GM20000 (cell line): ENCODE measurements at places on chromosomes 3 and 15.

GRCh38 chr3:37905346-37905745 is 43.7 kb downstream of the CTDSPL start:
- DNase-seq = no peak

- peak; percentile 5 for DNase-seq
Observed at GRCh38 chr3:76107935-76108570, 322.7 kb upstream of the ZNF717 start.

GRCh38 chr3:15223685-15224572 is 17.9 kb downstream of the CAPN7 start:
- DNase-seq = no peak

GRCh38 chr3:124999317-124999716 is 56.5 kb downstream of the HEG1 start:
- no peak for DNase-seq

DNA sequence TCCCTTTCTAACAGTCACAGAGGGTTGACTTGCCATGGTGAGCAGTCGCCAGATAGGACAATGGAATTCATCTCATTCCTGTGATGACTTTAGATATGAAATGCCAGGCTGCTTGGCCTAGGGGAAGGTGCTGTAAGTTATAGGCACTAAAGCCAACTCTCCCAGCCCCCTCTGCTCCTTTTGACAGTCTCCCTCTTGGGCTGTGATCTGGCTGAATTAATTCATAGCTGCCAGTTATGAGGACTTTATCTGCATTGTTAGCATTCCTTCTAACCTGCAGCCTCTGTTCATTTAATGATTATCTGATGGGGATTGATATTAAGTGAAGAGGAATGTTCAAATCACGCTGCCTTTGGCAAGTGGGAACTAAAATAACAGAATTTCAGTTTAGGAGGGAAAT is 427.1 kb upstream of the RASGRP1 start:
- DNase-seq = no peak

DNA sequence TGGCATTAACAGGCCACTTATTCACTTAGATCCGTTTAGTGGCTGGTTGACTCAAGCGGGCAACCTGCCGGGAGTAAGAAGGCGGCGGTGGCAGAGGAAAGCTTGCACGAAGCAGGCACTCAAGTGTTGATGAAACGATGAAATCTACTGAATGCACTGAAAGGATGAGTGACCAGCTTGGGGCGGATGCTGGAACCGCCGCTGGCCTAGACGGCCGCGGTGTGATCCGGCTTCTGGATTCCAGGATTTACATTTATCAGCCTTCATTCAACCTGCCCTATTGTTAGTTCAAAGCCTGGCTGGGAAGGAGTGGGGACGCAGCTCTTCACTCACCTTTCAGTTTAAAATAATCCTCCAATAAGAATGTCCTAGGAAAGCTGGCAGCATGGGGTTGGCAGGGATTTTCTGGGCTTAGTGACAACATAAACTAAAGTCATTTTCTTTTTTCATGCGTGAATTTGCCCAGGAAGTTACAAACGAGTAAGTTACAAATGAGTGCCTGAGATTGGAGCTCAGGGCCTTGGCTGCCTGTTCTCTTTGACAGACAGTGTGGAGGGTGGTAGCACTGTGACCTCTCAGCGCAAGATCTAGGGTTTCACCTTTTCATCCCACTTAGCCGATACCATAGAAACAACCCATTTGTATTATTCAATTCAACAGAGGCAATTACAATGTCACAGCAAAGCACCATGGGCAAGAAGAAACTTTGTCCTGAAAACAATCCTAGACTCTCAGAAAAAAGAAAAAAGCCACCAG is 1.1 kb upstream of the PLCH1 start:
- no peak for DNase-seq

DNA sequence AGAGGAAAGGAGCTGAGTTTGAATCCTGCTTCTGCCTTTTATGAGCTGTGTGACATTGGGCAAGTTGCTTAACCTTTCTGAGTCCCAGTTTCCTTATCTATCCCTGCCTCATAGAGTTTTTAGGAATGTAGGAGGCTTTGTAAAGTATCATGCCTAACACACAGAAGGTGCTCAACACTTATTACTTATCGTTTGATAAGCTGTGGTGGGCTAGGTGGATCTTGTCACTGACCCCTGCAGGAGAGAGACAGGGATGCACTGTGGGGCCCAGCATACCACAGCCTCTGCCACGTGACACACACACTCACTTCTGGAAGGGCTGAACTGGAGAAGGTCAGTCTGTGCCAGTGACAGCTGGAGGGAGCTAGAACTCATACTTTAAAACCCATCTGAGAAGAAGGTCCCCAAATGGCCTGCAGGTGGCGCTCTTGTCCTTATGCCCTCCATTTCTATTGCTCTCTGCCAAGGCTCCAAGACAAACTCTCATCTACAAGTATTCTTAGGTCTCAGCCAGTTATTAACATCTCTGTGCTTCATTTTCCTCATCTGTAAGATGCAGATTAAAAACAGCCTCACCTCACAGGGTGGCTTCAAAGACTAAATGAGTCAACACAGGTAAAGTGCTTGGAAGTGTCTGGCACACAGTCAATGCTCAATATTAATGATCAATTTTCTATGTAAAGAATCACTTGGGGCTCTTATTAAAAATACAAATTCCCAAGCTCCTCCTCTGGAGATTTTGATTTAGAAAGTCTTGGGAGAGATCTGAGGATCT is 57.5 kb upstream of the HACD2 start:
- DNase-seq = peak; percentile 76

GRCh38 chr3:123618768-123619484 is 34.1 kb upstream of the HACD2 start:
- DNase-seq = no peak

DNA sequence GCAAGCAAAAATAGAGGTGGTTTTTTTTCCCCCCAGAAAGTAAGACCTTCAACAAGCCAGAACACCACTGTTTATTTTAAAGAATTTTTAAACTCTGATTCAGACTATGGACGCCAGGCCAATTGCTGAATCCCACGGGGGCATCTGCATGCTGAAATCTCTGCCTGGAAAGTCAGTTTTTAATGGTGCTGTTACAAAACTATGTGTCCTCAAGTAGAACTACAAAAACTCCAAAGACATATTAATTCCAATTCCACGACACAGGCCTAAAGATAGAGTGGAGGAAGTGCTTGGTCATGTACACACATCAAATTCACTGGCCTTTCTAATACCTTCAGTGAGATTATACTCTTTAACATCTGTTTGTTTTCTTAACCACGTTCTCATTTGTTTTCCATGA is 490.5 kb upstream of the NR2F2 start:
- no peak for DNase-seq

- DNase-seq = no peak
Observed at GRCh38 chr3:105398437-105398836, 31.7 kb downstream of the ALCAM start.

DNA sequence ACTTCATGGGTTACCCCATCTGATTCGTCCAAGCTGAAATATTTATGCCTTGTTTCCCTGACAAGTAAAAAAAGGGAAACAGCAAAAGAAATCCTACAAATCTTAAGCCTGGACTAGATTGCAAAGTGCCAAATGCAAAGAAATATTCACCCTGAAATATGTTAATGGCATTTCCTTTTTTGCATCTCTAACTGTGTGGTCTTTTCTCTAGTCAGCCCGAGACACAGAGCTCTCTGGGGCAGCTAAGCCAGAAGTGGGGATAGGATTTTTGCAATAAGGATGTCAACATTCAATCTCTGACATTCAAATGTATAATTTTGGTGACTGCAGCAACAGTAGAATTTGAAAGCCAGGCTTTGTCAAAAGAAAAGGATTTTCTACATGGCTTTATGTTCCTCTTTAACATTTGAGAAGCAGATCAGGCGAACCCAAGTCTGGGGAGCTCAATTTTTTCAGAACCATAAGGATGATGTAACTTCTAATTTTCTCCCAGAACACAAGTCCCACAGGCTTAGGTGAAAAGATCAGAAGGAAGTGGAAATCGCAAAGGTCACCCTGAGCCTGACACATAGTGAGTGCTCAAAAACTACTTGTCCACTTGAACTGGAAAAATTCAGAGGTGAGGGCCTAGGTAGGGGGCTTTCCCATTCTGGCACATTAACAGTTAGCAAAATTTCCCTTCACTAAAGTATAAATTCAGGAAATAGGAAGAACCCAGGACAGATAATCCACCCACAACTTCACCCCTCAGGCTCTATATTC is 28.2 kb upstream of the KCNMB3 start:
- DNase-seq = no peak

DNA sequence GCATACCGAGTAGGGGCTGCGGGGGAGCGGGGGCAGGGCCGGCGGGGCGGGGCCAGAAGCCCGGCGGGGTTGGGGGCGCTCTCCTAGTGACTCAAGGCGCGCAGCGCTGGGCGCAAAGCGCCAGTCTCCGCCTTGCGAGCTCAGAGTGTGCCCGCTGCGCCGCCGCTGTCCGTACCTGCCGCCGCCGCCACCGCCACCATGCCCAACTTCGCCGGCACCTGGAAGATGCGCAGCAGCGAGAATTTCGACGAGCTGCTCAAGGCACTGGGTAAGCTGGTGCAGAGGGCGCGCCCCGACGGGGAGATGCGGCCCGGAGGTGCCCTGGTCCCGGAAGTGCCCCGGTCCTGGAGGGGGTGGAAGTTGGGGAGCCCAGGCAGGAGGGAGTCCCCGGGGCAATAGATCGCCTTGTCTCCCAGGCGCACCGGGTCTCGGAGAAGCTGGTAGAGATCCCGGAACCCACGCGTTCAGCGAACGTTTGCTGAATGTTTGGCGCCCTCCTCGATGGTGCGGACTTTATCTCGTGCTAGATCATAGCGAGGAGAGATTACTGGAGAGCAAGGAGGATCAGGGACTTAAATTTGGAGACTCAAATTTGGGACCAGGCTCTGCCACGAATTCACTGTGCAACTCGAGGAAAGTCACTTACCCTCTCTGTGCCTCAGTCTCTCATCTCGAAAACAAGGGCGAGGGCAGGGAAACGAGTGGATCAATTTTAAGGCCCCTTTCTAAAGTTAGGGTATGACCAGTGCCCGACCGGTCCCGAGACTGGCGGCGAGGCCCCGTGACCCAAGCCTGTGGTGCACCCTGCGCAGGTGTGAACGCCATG is at the start of gene CRABP1:
CRABP1 (plus strand) TSS at position 123 of the 826 bp plus-strand sequence; CDS start at position 199, 76 bp downstream.
- DNase-seq = no peak

GRCh38 chr3:109784852-109785631 is 447.7 kb upstream of the DPPA4 start:
- DNase-seq = no peak

- no peak for DNase-seq
Observed at GRCh38 chr15:58241872-58242271, 103.7 kb downstream of the AQP9 start.

GRCh38 chr3:53159156-53160060 is 1.6 kb upstream of the PRKCD start:
- DNase-seq = no peak

DNA sequence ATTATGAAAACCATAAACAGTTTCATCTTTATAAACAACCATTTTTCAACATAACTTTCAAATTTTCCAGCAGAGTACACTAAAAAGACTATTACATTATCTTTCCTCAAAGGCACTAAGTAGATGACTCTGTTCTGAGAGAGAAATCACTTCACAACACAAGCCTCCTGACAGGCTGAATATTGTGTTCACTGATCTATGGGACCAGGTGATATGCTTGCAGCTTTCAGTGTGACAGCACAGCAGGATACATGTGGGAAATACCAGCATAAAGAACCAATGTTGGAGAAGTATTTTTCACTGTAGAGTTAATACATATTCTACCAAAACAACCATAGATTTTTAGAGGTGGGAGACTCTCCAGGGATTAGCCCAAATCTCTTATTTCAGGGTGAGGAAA is 350.6 kb downstream of the PLCL2 start:
- DNase-seq = no peak

- no peak for DNase-seq
Observed at GRCh38 chr3:140636406-140637138, 41.3 kb upstream of the TRIM42 start.

GRCh38 chr3:129793942-129794310 is 99.6 kb downstream of the TMCC1 start:
- peak; percentile 3 for DNase-seq

GRCh38 chr3:177724020-177724638 is 526.8 kb upstream of the TBL1XR1 start:
- no peak for DNase-seq

- peak; percentile 14 for DNase-seq
Observed at GRCh38 chr3:71006810-71007785, 576.4 kb downstream of the FOXP1 start.

DNA sequence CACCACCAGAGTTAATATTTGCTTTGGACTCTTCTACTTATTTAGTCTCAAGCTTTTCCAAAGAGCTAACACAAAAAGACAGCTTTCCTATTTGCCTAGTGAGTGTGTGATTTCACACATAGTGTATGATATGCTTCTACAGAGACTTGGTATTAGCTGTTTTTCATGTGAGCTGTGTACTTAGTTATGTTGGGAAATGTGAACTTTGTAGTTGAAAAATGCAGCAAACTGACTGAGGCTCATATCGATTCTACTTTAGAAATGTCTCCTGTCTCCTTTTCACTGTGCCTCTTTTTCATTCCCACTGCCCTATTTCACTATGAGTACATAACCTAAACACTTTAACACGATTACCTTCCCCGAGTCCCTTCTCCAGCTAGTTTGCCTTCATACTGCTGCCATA is 136.5 kb downstream of the ALCAM start:
- DNase-seq = no peak

DNA sequence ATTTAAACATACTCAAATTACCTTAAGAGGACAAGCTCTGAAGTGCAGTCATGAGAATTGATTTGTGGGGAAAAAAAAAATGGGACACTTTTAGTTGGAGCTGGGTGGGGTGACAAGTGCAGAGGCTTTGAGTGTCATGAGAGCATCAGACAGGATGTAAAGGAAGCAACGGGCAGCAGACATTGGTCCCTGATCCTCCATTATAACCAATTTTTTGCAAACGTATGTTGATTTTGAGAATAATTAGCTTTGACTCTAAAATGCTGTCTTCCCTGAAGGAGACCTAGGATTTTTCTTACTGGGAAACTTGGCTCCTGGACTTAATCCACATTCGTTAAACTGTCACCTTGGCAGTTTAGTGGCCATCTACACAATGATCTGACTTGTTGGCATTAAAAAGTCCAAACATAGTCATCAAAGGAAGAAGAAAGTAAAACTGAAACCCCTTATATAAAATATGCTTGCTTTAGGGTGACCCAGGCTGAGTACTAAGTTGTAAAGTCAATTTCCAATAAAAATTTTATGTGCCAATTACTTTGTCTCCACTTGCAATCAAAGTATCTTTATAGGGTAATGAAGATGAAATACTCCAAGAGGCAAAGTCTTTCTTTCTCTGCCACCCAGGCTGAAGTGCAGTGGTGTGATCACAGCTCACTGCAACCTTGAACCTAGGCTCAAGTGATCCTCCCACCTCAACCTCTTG is 45.6 kb downstream of the BCL2L10 start:
- no peak for DNase-seq

GRCh38 chr3:141853629-141854168 is 22.7 kb upstream of the ATP1B3 start:
- DNase-seq = no peak

GRCh38 chr3:111803123-111803593 is 55.9 kb upstream of the PHLDB2 start:
- DNase-seq = no peak

DNA sequence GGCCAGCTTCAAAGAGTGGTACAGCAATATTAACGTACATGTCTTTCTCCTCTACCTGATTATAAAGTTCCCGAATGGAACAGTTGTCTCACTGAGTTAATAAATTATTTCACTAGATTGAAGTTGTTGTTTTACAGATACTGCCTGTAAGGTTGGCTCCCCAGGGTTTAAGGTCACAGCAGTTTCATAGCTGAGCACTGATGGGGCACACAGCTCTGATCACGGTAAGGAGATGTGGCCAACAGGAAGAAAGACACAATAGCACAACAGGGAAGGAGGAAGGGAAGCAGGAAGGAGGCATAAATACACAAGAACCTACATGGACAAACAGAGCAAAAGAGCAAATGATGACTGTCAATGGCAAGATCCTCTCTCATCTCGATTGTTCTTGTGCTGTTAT is 215.6 kb downstream of the WNT5A start:
- no peak for DNase-seq
